Activated effector memory CD4-positive, alpha-beta T cell treated with anti-CD3 and anti-CD28 coated beads, Interleukin-2, amount 50 U/mL, for 16 hours (primary cell): ENCODE measurements at places on chromosomes 2 and 18.

GRCh38 chr18:73980289-73980979, 167.2 kb downstream of the FBXO15 start:
- no peak for DNase-seq

- DNase-seq, result no peak
Measured at GRCh38 chr2:166148500-166149400, 20.9 kb upstream of the SCN1A start.

GRCh38 chr2:12883906-12884305, 167.2 kb downstream of the TRIB2 start:
- no peak for DNase-seq

DNA sequence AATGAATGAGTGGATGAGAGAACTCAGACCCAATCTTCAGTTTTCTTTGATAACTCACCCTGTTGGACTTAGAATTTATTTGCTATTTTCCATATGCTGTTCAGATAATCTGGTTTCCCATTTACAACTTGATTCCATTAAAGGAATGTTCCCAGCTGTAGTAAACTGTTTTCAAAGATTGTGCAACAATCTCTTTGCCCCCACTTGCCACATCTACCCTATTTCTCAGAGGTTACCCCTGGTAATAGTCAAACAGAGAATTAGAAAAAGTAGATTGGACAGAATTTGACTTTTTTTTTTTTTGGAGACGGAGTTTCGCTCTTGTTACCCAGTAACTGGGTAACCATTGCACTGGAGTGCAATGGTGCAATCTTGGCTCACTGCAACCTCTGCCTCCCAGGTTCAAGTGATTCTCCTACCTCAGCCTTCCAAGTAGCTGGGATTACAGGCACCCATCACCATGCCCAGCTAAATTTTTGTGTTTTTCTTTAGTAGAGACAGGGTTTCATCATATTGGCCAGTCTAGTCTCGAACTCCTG, 93.4 kb upstream of the SIX2 start:
- DNase-seq, result no peak

DNA sequence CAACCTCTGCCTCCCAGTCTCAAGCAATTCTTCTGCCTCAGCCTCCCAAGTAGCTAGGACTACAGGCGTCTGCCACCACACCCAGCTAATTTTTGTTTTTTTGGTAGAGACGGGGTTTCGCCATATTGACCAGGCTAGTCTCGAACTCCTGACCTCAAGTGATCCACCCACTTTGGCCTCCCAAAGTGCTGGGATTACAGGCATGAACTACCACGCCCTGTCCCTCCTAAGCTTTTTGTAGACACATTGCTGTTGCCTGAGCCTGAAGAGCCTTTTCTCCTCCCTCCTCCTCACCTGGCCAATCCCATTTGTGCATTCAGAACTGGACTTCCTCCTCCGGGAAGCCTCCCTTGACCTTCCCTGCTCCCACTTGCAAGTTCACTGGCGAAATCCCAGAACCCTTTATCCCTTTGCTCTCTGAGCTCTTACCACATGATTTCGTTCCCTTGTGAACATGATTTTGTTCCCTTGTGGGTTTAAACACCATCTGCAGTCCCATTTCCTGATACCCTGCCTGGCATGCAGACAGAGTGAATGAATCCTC, 2.6 kb downstream of the C2orf72 start:
- DNase-seq, result no peak

DNA sequence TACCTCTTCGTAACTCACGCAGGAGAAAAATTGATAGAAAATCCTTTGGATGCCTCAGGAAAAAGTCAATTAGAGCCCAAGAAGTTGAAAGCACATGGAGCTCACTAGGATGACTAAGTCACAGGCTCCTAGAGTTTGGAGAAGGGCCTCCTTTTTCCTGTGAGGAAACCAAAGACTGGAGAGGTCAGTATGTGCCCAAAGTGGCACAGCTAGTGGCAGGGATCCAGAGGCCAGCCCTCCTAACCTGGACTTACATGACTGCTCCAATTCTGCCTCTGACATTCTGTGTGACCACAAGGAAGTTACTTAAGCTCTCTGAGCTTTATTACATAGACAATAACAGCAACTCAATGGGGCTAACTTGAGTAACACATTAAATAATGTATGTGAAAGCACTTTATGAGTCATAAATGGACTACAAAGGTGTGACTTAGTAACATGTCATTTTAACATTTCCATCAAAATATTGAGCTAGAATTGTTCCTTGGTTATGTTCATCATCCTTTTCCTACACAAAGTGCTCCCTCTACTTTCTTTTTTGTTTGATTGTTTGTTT, 91.6 kb downstream of the DHRS9 start:
- DNase-seq, result no peak

DNA sequence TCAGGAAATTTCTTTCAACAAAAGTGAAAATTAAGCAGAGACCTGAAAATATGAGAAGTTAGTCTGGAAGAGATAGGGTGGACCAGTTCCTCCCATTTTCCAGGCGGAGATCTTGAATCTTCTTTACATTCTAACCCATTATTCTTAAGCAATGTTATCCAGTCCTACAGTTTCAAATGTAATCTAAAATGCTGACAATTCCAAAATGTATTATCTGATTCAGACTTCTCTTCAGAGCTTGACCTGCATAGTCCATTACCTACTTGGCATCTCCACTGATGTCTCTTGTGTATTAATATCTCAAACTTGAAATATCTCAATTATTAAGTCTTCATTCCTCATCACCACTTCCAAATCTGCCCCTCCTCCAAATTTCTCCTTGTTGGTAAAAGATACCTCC, 28.4 kb upstream of the SLC39A10 start:
- no peak for DNase-seq

GRCh38 chr2:219087361-219087760, 26.6 kb upstream of the IHH start:
- no peak for DNase-seq

- DNase-seq, result no peak
Measured at GRCh38 chr2:96241227-96241626, 24.6 kb downstream of the TMEM127 start.

GRCh38 chr2:217666338-217666737, 336.5 kb downstream of the TNS1 start:
- DNase-seq, result no peak

- DNase-seq, result no peak
Measured at GRCh38 chr18:68701353-68701752, 13.6 kb downstream of the TMX3 start.

GRCh38 chr2:84878896-84879583, 1.8 kb downstream of the TRABD2A start:
- no peak for DNase-seq

DNA sequence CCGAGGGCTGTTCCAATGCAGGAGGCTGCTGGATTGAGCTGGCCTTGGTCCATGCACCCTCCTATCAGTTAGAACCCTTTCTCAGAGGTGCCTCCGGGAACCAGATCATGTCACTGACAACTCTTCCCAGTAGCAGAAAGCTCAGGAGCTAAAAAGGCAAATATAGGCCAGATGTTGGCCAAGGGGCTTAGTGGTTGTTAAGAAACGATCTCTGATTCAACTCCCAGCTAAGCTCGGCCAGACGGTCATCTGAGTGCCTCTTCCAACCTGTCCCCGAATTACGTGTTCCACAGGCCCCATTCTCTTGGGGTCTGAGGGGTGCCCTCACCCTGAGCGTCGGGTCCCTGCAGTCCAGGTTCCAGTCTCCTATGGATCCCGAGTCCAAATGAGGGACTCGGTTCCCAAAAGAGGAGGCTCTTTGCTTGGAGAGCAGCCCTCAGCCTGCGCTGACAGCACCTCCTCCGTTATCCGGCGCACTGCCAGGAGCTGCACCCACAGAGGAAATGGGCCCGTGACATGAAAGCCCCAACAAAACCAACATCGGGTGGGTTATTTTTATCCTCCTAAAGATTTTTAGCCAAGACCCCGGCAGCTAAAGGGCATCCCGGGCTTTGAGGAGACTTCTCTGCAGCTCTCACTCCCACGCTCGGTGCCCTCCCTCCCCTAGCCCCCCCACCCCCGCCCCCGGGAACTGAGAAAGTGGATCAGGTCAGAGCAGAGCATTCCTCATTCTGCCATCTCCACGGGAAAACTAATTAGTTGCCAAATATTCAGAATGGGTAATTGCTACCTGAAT, 106.6 kb upstream of the ID2 start:
- peak; percentile 80 for DNase-seq

DNA sequence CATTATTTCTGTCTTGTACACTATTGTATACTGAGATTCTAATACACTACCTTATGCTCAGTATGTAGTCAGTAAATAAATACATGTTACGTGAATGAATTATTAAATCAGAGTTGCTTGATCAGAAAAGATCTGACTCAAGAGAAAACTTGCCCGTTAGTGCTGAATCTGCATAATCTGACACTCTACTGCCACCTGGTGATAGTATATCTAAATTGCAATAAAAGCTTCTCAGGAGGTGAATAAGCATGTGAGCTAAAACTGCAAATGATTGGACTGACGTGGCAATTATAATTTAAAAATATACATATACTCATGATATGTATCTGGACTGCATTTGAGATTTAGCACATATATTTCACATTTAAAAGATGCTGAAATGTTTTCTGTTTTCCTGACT, 70.4 kb downstream of the KIAA1328 start:
- DNase-seq, result no peak

- DNase-seq, result no peak
Measured at GRCh38 chr2:47152803-47153202, 2.3 kb downstream of the STPG4 start.

DNA sequence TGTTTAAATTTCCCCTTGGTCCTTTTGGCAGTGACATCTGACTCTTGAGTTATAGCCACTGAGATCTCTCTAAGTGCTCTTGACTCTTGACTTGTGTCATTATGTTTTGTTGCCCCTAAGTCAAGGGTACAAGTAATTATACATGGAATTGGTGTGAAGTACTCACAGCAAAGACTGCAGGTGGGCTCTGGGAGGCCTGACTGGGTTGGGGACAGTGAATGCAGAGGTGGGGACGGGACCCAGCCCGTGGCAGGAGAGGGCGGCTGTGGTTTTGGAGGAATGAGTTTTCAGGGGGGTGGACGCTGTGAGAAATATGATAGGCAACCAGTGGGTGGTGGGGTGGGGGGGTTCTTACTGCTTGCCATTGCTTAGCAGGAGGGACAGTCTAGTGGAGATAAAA, 97.8 kb downstream of the NCK2 start:
- no peak for DNase-seq

DNA sequence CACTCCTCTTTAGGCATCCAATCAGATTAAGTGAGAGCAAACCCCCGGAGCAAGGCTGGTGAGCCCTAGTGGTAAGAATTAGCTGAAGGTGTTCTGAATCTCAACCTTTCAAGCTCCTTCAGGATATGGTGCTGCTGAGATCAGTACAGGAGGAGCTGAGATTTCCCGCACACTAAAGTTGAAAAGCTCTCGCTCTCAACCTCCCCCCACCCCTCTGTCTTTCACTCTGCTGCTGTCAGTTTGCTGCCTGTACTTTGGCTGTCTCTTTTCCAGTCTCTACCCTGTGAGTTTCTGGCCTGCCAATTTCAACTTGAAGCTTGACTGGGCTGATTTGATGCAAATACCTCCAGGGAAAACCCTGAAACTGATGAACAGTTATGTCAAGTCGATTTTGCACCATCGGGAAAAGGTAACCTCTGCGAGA, 15.7 kb downstream of the ZEB2 start:
- DNase-seq, result no peak

- no peak for DNase-seq
Measured at GRCh38 chr2:64848945-64849344, 140.3 kb upstream of the SLC1A4 start.

DNA sequence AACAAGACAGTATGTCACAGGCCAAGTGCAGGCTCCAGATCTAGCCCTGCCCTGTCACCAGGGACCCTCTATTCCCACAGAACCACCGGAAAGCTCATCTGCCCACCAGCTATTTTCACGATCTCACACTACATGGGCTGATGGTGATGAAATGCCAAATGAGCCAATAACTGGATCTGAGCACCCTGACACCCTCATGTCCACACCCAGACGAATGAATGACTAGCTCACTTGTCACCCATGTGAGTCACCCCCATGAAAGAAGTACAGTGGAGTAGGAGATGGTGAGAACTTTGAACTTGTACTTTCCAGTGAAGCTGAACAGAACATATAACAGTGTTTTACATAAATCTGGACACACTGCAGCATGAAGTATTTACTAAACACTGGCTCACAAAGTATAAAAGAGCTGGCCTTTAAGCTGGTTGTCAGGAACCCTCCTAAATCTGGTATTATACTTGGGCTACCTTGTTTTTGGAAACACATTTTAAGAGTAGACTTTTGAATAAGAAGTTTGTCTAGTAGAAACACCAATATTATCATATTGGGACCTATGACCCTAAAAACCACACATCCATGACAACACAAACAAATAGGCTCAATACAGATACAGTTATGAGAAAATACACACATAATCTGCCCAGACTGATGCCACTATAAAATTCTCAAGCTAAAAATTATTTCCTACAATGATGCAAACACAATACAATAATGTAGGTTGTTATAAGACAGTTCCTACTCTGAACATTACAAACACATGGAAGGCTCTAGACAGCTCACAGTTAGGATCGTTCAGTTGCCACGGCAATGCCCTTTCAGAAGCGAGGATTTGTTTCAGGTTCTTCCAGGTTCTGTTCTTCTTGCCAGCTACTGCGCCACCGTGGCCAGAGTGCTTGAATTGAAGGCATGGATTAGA, 19.0 kb downstream of the INO80C start:
- DNase-seq, result peak; percentile 66

- DNase-seq, result no peak
Measured at GRCh38 chr2:18605115-18605514, 15.7 kb upstream of the NT5C1B start.

- DNase-seq, result no peak
Measured at GRCh38 chr2:113203217-113203530, 29.4 kb downstream of the PSD4 start.

DNA sequence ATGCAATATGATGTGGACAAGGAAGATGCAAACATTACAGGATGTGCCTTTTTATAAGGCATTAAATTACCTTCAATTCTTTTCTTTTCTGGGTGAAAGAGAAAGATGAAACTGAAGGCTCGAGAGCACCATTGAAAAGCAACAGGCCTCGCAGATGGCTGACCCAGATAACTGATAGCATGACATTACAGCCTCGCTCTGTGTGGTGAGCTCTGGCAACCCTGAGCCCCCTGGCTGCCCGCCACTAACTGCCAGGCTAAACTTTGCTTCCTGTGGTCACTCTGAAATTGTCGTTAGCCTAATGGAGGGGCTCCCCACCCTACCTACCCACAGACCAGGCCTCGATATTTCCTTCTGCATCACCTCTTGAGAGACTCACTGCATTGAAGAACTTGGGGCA, 516.8 kb upstream of the FANCL start:
- DNase-seq, result no peak

GRCh38 chr18:52489396-52490306, 149.7 kb downstream of the DCC start:
- DNase-seq, result no peak

DNA sequence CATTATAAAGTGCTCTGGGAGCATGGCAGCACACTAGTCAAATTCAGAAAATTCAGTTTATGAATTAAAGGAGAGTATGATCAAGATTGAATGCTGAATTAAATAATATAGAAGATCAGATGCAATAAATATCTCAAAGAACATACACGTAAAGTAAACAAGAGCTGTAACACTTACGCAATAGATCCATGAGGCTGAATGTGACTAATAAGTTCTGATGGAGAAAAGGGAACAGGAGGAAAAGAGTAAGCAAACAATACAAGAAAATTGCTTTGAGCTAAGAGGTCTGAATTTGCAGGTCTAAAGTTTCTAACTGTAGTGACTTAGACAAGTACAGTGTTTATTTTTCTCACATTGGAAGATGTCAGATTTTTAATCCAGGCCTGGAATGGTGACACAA, 646.7 kb upstream of the ZNF804A start:
- DNase-seq, result no peak
